ENCODE measurements at places on chromosomes 5 and 9.

GRCh38 chr9:132589148-132590036, 7.0 kb downstream of the BARHL1 start:
- DNase-seq = no peak

- no peak for DNase-seq
Measured at GRCh38 chr9:76756941-76757673, 7.1 kb upstream of the PCA3 start.

GRCh38 chr5:30956251-30956650, 237.2 kb upstream of the CDH6 start:
- no peak for DNase-seq

GRCh38 chr9:72856972-72857623, 95.8 kb downstream of the ALDH1A1 start:
- DNase-seq = no peak

- no peak for DNase-seq
Measured at GRCh38 chr9:113690055-113690740, 185.9 kb upstream of the ZNF618 start.

- no peak for DNase-seq
Measured at GRCh38 chr5:37448941-37449340, 69.8 kb downstream of the WDR70 start.

GRCh38 chr9:128936171-128936865, 11.1 kb downstream of the DOLK start:
- DNase-seq = no peak

DNA sequence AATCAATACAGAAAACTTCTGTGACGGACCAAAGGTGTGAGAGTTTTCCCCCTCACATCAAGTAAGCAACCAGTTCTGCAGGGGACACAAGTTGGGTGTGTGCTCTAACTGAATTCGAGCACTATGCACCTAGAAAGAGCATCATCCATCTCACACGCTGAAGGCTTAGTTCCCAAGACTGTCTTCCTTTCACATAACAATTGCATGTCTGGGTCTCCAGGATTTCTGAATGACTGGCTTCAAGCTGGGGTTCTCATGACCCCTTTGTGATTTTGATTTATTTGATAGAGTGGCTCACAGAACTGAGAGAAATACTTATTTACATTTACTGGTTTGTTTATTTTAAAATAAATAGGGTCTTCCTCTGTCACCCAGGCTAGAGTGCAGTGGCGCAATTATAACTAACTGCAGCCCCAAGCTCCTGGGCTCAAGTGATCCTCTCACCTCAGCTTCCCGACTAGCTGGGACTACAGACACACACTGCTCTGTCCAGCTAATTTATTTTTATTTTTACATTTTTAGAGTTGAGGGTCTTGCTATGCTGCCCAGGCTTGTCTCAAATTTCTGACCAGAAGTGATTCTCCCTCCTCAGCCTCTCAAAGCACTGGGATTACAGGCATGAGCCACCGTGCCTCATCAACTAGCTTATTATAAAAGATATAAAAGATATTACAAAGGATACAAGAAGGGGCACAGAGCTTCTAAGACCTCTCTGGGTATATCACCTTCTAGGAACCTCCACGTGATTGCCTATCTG, 316.7 kb upstream of the CDH12 start:
- DNase-seq = no peak

DNA sequence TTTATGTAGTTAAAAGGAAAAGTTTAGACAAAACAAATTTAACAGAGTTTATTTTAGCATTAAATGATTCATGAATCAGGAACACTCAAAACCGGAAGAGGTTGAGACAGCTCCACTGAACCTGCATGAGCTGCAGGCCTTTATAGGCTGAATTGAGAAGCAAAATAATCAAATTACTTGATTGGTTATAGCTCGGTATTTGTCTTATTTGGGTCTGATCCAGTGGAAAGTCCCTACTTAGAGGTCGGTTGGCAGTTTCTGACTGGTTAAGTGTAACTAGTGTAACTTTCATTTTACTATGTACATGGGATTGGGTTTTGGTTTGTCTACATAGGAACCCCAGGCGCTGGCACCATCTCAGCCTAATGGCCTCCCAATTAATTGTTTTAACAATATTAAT, 74.1 kb upstream of the PIK3R1 start:
- no peak for DNase-seq

DNA sequence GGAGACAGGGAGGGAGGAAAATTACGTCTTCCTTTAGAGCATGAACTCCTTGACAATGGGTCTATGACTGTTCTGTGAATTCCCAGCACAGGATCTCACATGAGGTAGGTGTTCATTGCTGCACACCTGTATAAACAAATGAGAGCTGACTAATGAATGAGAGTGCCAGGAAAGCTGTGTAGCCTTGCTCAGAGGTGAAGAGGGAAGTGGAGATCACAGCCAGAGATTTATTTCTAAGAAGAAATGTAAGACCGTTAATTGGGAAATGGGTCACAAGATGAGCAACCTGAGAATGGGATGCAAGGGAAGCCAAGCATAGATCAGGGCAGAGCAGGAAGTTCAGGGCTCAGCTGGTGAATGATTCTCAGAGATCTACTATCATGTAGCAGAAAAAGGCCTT, 295.1 kb downstream of the CDK5RAP2 start:
- DNase-seq = no peak

DNA sequence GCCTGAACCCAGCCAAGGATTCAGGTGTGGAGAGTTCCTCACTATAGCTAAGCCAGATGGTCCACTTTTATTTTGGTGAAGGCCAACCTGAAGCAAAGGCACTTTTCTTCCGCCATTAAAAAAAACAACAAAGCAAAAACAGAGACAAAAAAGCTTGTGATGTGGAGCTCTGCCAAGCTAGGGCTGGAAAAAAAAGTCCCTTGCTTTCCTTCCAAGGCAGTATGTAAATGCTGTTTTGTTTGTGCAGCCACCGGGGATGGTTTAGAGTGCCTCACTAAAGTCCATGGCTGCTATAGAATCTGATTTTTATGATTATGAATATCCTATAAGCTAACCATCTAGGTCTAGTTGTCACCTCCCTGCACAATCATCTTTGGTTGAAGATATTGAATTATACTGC, 14.9 kb downstream of the MEGF10 start:
- no peak for DNase-seq

DNA sequence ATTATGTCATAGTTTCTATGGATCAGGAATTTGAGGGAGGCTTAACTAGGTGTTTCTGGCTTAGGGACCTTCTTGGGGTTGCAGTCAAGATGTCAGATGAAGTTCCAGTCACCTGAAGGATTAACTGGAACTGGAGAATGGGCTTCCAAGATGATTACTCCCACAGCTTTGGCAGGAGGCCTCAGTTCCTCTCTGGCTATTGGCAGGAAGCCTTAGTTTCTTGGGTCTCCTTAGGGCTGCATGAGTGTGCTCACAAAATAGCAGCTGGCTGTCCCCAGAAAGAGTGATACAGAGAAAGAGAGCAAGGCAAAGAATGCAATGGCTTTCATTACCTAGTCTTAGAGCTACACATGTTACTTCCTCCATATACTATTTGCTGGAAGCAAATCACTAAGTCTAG, 138.1 kb upstream of the TLE4 start:
- no peak for DNase-seq

- DNase-seq = no peak
Measured at GRCh38 chr5:157983906-157984551, 125.1 kb upstream of the CLINT1 start.

GRCh38 chr9:122996586-122996985, 36.9 kb upstream of the GPR21 start:
- DNase-seq = no peak

DNA sequence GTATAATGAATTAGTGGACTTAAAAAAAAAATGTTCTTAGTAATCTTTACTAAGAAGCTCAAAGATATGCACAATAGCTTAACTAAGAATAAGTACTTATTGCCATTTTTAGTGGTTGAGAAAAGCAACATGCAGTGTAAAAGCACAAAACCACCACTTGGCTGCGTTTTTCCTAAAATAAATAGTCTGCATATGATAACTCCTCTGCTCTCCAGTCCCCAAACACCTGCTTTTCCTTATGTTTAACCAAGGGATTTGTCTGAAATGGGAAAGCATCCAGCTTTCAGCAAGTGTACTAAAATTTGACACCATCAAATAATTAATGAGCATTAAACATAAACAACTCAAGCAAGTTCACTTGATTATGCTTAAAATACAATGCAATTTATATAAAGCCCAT, 41.4 kb downstream of the PSIP1 start:
- DNase-seq = no peak

DNA sequence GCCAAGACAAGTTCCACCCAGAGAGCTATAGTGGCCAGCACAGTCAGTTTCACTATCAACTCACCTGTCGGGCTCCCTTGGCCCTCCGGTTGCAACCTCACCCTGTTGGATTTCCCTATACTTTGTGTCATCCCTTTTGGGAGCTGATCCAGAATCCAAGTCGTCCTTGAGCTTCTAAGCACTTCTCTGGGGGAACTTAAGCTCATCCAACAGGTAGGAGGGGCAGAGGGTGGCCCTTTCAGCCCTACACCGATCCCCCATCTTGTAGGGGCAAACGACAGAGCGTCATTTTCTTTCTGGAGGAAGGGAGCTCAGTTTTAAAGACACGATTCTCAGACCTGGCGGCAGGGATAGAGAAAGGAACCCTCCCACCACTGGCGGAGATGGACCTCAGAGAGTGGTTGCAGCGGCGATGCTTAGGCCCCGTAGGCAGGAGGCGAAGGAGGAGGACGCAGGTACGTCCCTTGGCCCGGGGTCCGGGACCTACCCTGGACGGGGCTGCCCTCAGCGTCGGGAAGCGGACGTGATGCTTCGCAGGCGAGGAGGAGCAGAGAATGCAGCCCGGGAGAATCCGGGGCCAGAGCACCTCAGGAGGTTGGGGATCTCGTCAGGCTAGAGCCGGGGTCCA, 519 bp downstream of the ZER1 start:
- DNase-seq = no peak

DNA sequence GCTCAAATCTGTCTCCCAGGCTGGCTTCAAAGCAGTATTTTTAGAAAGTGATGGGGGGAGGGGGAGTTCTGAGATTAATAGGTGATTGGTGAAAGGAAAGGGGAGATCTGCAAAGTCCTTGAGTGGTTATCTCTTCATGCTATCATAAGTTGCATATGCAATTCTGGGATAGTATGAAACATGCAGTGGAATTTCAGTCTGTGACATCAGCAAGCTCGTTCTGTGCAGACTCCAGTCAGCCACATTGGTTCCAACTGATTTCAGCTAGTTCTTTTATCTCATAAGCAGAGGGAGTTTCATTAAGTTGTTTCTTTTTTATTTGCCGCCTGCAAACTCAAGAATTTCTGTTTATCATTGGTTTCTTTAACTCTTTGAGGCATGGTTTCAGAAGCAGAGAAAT, 180.5 kb upstream of the SH3GL2 start:
- no peak for DNase-seq

- DNase-seq = no peak
Measured at GRCh38 chr5:81906086-81906485, 65.7 kb upstream of the ATG10 start.

DNA sequence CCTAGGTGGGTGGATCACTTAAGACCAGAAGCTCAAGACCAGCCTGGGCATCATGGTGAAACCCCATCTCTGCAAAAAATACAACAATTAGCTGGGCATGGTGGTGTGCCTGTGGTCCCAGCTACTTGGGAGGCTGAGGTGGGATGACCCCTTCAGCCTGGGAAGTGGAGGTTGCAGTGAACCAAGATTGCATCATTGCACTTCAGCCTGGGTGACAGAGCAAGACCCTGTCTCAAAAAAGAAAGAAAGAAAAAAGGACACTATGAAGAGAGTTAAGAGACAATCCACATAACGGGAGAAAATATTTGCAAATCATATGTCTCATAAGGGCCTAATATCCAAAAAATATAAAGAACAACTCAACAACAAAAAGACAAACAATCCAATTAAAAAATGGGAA, 57.9 kb downstream of the NDST1 start:
- no peak for DNase-seq

- DNase-seq = no peak
Measured at GRCh38 chr9:78806492-78807160, 509.7 kb downstream of the PSAT1 start.

DNA sequence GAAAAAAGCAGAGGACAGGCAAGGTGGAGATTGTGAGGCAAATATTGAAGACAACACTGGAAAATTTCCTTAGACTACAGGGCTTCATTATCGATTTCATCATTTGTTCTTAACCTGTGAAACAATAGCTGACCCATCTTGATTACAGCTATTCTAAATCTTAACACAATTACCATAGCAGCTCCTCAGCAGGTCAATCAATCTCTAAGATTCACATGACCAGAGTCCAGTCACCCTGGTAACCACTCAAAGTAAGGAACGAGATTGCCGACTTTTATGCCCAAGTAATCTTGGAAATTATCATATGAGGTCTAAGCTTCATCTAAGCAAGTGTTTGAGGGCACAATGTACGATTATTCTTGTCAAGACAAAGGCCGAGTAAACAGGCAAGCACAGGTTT, 93.8 kb downstream of the TTC39B start:
- no peak for DNase-seq

DNA sequence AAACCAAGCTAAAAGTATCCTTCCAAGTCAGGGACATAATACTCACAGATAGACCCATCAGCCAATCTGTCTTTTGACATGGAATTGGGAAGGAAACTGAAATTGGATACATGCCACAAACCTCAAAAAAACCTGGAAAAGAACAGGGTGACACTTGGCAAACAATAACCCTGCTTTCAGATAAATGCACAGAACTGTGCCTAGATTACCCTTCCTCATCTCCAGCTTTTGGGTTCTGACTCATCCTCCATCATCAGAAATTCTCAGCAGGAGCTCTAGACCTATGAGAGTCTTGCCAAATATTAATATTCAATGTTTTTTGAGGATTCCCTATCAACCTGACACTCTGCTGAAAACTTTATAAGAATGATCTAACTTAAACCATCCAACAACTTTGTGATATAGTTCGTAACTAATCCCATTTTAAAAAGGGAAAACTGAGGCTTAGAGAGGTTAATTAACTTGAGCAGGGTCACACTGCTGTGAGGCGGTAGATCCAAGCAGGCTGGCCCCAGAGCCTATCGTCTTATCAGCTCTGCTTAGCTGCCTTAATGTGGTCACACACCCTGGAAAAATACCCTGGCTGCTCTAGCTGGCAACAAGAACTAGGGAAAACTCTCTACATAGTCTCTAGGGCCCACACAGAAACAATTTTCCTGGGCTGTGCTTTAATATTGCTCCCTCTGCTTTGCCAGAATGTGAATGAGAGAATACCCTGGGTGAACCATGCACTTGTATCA, 157.0 kb upstream of the TRPC7 start:
- DNase-seq = no peak

DNA sequence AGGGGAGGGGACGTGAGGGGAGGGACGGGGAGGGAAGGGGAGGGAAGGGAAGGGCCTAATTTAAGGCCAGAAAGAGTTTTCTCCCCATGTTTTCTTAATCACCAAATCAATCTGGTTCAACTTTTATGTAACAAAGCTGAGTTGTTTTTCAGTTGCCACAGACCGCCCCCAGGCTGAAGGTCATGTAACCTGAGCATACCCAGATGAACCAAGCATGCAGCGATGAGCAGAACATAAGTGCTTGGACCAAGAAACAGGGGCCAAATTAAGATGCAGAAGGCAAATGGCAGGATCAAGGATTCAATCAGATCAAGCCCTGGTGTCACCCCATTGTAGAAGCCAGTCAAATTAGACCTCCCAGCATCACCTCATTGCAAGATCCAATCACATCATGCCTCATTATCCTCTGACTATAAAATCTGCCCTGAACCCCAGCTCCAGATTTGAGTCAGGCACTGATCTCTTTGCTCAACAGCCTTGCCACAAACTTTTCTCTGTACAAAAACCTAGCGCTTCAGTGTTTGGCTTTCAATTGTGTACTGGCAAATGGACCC, 113.5 kb upstream of the TNPO1 start:
- no peak for DNase-seq

Data from activated naive CD8-positive, alpha-beta T cell treated with anti-CD3 and anti-CD28 coated beads for 36 hours (primary cell).